NCI-H2081 (cell line): ENCODE measurements at places on chromosomes 5 and 9.

- no peak for DNase-seq
These were observed 245.3 kb upstream of the RASA1 start for GRCh38 chr5:87022415-87022814.

DNA sequence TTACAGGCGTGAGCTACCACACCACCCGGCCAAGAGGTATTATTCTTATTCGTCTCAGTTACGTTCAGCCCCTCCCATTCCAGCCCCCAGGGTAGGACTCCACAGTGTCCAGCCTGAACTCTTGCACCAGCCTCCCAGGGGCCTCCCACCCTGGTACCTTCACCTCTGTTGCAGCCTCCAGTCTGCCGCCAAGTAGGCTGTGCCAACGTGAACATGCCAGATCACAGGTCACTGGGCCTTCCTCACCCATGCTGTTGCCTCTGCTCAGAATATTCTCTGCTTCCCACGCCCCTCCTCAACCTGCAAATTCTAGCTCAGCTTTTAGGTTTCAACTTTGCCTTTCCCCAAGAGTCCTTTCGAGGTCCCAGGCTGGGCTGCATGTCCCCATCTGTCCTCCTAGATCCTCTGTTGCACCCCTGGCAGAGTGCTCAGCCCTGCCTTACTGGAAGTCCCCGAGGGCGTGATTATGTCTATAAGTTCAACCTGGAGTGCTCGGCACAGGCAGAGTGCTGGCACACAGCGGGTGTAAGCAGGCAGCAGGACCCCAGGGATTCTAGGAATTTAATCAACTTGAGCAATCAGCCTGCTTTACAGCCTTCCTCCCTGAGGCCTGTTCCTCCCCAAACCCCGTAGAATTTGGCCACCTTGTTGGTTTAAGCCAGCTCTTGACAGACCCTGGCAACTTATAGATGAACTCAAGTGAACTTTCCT lies 13.1 kb upstream of the STXBP1 start:
- DNase-seq = no peak

DNA sequence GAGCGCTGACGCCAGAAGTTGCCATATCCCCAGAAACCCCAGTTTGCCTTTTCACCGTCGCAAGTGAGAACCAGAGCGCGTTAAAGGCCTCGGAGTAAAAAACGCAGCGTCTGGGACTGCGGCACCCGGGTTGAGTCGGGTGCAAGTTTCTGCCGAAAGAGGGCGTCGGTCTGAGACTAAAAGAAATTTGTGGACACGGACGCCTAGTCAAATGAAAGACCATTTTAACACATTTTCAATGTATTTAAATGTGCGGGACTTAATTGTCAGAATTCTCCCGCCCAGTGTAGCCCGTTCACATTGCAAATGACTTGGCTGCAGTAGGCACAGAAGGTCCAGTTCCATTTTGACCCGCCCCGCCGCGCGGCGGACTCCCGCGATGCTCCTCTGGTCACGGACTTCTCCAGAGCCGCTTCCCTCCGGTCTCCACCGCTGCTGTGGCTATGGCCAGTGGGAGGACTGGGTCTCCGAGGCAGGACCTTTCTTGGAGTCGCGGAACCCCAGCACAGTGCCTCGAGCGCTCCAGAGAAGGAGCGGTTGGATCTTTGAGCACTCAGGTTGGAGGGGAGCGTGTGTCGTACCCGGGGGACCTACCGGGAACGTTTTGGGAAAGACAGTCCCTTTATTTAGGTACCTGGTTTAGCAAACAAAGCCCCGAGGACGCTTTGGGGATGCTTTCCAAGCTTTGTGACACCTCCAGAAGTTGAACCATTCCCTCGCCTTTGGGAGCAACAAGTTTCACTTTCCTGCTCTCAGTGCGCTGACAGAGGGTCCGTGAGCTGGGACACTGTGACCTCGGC lies 1.2 kb upstream of the NPR3 start:
- DNase-seq = peak; percentile 71

DNA sequence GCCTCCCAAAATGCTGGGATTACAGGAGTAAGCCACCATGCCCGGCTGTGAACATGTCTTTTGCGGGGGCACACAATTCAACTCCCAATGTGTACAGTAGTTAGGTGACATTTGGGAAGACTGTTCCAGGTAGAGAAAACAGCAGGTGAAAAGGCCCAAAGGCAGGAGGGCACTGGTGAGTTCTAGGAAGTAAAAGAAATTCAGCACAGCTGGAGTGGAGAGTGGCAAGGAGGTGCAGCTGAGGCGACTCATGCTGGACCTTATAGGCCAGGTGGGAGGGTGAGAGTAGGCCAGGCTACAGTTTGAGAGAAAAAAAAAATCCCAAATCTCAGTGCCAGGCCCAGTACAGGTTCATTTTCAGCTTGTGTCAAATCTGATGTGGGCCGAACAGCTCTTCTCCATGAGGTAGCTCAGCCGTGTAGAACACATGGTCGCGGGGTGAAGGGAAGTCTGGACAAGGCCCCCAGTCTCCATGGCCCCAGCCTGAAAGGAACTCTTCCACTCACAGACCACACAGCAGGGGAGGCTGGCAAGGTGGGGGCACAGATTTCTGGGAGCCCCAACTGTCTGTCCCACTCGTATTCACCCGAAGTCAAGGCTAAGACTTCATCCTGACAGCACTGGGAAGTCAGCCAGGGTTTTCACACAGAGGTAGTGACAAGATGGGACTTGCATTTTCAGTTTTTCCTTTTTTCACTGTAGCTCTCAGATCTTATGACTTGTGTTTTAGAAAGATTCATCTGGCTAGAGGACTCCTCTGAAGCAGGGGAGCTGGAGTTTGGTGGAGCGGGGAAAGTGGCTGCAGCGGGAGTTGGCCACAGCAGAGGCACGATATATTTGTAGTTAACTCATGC lies 4.5 kb upstream of the HNRNPAB start:
- no peak for DNase-seq

DNA sequence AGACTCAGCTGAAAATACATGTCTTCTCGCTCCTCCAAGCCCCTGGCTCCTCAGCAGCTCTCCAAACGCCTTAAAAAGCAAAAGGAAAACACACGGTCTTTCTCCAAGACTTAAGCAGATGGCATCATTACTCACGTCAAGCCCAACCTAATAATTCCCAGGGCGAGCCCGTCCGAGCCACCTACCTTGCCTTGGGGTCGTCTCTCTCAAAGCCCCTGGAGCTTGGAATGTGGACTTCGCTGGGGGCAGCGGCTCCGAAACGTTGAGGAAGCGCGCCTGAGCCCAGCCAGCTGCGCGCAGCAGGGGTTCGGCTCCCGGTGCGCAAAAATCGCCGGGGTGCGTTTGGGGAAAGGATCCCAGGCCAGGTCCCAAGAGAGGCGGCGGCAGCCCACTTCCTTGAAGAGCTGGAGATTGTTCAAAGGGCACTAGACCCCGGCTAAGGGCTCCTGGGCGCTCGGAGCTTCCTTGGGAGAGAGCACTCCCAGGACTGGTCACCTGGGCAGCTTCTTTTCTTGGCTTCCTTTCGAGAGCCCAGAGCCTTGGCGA lies 395 bp downstream of the DRD1 start:
- no peak for DNase-seq

DNA sequence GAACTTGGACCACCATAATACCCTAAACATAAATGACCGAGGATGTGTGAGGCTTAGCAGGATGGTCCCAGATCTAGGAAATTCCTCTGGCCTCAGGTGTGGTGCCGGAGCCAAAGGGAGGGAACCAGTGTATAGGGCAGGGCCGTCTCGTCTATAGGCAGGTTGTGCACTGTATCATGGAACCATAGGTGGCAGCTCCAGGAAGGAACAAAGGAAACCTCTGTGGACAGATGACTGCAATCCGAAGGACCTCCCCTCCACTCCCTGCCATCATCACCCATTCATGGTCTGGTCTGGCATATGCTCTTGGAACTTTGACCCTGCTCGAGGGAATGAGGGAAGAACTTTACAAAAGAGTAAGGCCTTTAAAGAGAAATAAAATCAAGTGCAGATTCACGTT lies 2.9 kb upstream of the MACIR start:
- no peak for DNase-seq

DNA sequence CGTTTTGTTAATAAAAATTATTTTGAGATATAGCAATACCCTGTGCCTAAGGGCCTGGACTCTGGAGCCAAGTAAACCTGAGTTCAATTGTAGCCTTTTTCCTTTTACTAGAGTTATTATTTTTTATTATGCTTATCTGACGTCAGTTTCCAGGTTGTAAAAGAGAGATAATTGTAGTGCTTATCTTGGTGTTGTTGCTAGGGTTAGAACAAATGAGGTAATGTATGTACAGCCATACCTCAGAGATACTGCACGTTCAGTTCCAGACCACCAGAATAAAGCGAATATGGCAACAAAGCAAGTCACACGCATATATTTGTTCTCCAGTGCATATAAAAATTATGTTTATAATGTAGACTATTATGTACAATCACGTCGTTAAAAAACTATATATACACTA lies 215.0 kb downstream of the VPS13A start:
- no peak for DNase-seq
